Cardiac fibroblast (primary cell): ENCODE measurements at places on chromosomes 12 and 14.

DNA sequence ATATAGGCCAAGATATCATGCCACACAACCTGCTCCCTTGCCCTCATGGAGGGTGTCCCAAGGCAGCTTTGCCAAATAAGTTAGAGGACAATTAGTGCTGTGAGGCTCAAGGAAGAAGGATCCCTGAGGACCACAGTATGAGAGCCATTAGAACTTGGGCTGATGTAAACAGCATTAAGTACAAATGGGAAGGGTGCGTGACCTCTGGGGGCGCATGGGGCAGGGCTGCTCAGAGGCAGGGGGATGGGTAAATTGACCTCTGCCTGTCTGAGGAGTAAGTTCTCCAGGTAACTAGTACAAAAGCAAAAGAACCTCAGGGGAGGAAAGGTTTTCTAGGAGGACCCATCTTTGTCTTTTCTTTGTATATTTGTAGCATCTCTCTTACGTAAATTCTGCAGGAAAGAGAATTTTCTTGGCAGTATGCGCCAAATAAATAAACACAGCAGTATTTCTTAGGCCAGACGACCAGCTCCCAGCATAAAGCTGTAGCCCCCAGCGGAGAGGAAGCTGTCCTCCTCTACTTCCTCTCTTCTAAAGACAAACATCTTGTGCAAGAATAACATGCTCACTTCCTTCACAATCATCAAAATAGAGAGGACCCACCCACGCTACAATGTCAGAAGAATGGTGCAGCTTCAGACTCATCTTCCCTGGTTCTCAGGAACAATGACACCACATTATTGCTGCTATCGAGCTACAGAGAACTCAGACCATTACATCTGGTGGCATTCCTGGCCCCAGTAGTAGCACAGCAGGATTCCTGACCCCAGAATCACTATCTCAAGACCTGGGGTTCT, 16.4 kb upstream of the VWF start:
- peak; percentile 78 for DNase-seq

DNA sequence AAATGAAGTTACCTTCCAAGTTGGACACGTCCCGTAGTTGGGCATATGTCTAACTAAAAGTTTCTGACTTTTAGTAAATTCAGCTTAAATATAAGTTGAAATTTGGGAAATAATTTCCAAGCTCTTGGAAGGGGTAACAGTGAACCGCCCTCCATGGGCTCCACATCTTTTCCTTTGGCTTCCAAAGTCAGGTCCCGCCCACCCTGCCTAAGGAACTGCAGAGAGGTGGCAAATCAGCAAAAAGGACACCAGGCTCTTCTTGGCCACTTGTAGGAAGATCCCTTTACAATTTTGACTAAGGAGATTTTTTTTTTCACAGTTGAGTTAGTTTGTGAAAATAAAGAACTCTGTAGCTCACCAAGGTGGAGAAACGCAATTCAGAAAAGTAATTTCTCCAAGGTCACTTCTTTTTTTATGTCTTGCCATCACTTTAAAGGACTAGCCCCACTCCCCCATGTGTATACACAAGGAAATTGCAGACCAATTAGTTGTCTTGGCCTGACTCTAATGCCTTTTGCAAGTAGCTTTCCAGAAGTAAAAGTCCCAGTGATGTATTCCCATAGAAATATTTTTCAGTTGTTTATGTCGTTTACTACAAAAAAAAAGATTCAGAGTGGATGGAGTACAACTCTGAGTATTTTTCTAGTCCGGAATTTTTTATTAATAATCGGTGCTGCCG, 181.2 kb downstream of the PELI2 start:
- peak; percentile 34 for DNase-seq

DNA sequence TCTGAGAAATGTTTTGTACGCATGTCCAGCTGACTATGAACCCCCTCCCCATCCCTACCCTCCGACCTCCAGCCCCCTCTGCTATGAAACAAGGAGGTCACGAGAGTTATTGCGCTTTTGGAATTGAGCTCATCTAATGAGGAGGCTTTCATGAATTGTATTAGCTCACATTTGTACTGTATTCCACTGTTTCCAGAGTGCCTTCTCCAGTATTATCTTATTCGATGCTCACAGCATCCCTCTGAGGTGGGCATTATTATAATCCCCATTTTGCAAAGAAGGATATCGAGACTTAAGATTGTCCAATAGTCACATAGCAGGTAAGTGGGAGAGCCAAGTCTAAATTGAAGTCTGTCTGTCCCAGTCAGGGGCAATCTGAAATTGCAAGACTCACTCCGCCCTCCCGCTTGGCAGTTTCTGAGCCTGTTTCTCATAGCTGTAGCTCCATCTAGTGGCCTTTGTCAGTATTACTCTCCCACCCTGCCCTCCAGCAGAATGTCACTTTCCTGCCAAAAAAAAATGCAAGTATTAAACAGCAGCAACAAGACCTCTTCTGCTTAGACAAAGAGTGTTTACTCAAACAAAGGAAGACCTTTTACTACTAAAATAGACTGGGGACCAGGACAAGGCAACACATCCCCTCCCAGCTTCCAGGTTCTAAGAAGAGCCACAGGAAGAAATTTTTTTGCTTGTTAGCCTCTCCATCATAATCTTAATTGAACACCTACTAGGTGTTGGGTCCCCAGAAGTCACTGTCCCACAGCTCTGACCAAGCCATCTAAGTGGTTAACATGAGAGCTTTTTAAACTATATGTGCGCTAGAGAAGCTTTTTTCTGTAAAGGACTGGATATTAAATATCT, 48.6 kb upstream of the TMEM233 start:
- DNase-seq: peak; percentile 88

DNA sequence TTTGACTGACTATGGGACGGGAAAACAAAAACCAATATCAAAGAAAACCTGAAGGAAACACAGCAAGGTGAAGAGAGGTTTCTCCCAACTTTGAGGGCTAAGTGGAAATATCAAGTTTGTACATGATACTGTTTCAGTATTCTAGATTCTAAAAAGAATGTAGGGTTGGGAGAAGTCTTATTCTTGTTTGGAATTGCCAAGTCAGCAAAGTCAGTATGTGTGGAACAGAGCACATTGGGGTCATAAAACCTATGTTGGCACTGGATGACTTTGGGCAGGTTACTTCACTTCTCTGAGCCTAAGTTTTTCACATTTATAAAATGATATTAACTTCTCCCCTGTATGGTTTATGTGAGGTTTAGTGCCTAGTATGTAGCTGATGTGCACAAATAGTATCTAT, 182.2 kb downstream of the ANO4 start:
- no peak for DNase-seq

DNA sequence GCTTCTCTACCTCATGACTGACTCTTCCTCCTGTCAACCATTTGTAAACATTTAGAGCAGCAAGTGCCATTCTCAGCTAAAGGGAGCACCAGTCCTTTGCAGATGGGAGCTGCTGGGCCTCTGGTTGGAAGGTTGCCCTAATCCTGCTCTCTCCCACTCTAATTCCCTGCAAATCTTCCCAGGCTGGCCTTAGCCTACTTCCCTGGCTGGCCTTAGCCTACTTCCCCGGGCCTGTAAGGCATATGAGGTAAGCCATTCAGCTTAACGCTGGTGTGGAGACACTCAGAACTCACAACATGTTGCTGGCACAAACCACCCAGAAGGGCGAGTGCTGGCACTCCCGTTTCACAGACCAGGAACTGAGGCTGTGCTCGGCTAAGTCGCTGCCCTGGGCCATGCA, 69.0 kb downstream of the CPSF2 start:
- DNase-seq: no peak

DNA sequence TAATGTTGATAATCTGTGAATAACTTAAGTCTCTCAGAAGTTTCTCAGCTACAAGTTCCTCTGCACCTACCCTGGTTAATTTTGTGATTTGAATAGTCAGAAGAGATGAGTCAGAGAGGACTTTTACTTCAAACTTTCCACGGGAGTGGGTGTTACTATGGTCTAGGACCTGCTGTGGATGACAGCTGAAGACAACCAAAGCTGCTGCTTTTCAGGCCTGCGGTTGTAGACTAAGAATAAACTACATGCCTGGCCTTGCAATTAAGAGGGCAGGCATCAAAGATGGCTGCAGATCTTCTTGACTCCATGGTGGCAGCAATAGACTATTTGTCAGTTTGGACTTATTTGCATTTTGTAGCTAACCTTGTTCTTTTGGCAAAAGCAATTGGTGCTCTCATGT, 227.1 kb upstream of the KRR1 start:
- peak; percentile 34 for DNase-seq

DNA sequence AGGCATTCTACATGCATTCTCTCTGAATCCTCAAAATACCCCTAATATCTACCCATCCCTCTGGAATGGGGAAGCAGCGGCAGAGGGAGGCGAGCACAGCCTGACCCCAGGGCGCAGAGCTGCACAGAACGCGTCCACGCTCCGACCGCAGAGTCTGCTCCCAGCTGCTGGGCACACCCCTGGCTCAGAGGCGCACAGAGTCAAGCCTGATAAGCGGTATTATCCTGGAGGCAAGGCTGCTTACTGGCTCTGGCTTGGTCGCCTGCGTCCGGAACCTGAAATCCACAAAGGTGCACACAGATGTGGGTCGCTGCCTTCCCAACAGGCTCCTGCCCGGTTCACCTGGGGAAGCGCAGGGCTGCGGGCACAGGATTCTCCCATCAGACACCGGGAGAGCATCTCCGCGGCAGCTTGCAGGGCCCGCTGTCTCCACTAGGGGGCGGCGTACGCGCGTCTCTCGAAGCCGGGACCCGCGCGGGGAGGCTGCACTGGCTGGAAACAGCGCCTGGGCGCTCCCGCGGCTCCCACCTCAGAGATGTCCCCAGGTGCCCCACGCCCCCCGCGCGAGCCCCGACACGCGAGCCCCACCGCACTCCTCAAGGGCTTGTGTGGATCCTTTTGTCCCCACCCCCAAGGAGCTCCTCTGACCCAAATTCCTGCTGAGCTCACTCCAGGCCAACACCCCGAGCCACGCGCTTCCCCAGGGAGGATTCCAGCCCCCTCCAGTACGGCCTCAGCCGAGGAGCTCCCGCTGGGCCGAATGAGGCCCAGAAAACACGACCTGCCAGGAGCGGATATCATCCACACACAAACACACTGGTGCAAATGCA, 120.1 kb upstream of the FZD10 start:
- DNase-seq: no peak

- no peak for DNase-seq
These were observed 433.6 kb downstream of the ZFP36L1 start for GRCh38 chr14:68359022-68359836.

- DNase-seq: no peak
These were observed 26.3 kb upstream of the FOS start for GRCh38 chr14:75252254-75252837.

- DNase-seq: no peak
These were observed 60.4 kb downstream of the SMUG1 start for GRCh38 chr12:54128416-54128815.

DNA sequence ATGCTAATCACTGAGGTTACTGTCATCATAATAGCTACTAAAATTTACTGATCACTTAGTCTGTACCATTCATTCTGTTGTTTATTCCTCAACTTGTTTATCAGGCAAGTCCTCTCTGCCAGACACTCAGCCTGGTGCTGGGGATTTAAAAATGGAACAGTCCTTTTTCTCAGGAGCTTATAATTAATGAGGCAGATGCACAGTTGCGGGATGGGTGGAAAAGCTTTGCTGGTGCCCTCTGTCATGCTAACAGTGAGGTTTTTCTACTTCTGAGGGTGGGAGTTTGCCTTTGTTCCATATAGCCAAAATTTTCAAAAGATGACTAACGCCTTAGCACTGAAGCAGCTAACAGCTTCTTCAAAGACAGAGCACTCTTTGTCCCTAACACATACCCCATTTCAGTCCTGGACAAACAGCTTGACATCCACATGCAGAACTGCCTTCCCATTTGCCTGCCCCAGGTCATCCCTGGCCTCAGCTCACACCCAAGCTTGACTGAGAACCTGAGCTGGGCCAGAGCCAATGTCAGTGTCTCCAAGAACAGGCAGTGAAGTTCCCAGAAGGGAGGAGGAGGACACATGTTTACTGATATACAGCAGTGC, 30.8 kb upstream of the HSPB8 start:
- DNase-seq: no peak

GRCh38 chr14:50453869-50454268, 57.2 kb upstream of the CDKL1 start:
- DNase-seq: no peak

- DNase-seq: no peak
These were observed 285.8 kb downstream of the NRXN3 start for GRCh38 chr14:78455896-78456435.

GRCh38 chr12:49750027-49750995, 9.0 kb downstream of the TMBIM6 start:
- DNase-seq: peak; percentile 44

DNA sequence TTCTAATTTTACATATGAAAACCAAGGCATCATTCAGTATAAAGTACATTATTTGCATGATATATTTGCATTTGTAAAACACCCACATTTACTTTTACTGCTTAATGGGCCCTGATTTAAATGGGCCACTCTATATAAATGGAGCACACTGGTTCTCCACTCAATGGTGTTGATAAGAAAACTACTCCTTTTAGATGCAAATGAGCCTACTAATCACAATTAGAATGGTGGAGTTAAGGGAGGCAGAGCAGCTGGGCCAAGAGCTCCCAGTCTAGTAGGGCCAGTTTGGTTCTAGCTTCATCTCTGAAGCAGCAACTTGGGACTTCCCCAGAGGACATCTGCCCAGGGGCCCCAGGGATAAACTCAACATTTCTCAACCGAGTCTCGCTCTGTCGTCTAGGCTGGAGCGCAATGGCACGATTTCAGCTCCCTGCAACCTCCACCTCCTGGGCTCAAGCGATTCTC, 120.7 kb downstream of the FOXN3 start:
- DNase-seq: no peak

DNA sequence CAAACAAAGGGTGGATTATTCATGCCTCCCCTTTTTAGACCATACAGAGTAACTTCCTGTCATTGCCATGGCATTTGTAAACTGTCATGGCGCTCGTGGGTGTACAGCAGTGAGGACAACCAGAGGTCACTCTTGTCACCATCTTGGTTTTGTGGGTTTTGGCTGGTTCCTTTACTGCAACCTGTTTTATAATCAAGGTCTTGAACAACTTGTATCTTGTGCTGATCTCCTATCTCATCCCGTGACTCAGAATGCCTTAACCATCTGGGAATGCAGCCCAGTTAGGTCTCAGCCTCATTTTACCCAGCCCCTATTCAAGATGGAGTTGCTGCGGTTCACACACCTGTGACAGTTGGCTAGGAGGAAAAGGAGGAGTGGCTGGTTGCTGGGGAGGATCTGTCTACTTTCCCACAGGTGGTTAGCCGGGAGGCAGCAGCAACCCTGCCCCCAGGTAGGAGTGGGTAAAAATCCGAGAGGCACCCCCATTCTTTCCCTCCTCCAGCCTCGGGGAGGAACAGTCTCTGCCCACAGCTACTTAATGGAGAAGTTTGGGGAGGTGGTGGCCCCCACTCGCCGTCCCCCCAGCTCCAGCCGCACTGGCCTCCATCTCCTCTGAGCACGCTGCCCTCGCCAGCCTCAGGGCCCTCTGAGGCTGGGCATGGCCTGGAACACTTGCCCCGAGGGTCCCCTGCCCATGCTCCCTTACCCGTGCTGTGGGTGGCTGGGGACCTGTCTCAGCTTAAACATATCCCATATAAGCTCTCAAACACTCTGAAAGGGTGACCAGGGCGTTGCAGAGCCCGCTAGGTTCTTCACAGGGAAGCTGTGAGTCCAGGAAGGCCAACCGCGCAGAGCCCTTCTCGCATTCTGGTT, 41.7 kb downstream of the SMIM41 start:
- no peak for DNase-seq
